ENCODE measurements at places on chromosomes 4 and X.

DNA sequence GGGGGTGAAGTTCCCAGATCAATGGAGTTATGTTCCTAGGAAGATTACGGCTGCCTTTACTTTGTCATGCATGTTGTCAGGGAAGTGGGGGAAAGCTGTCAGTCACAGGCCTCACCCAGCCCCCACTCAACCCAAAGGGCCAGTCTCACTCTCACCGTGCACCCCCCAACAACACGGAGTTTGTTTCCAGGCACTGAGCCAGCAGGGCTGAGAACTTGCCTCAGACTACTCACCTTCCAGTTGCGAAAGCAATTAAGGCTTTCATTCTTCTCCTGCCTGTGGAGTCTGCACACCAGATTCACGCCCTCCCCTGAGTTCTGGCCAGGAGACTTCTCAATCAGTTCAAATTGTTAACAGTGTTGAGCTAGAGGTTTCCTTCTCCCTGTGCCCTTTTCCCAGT is 114.3 kb downstream of the SH3BGRL start:
- DNase-seq: no peak

GRCh38 chr4:184593461-184593860 is 55.8 kb downstream of the CASP3 start:
- DNase-seq: no peak

DNA sequence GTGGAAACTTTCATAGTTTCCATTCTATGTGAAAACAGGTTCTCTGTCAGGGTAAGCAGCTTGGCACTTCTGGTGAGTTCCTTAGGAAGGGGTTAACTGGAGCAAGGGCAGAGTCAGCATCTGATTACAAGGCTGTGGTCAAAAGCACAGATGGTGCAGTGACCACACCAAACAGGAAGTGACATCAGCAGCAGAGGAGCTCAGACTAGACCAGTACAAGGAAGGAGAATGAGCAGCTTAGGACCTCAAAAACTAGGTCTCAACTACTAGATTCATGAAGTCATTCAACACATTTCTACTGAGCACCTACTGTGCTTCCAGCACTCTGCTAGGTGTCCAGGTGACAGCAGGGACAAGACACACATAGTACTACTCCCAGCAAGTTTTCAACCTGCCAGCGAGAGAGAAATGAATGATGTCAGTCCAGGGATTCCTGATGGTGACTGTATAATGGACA is 130.2 kb downstream of the AMELX start:
- no peak for DNase-seq

GRCh38 chrX:24225265-24225664 is 75.7 kb downstream of the ZFX start:
- no peak for DNase-seq

GRCh38 chr4:40187386-40187906 is 9.4 kb upstream of the RHOH start:
- no peak for DNase-seq
